ENCODE measurements at places on chromosomes 2 and 18.
A peak's percentile ranks its signal among the peaks of the same experiment; 100 is the strongest.

- DNase-seq, result no peak
Measured at GRCh38 chr2:190655113-190655512, 6.2 kb downstream of the NAB1 start.

DNA sequence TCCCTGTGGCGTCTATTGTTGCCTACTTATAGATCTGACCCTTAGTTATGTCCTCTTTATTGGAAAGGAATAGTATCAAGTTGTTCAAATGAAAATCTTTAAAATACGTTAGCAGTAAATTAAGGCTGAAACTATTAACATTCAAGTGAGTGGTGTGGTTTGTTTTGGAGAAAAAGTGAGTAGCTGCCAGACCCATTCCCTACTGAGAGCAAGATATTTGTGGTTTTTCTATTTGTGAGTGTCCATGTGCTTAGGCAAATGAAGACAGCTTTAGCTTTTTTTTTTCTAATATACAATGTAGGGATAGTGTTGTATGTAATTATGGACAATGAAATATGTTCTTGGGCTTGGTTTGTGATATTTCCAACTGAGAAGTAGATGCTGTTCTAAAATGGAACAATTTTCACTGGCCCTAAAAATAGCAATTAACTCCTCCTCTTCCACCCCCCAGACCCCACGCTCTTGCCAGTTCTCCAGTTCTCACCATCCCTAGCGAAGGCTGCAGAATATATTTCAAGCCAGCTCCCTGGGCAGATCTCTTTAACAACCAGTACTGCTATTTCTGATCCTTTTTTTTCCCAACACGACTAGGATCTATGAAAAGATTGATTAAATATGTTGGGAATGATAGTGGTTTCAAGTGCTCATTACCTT is 83.1 kb downstream of the CCDC85A start:
- DNase-seq, result no peak

DNA sequence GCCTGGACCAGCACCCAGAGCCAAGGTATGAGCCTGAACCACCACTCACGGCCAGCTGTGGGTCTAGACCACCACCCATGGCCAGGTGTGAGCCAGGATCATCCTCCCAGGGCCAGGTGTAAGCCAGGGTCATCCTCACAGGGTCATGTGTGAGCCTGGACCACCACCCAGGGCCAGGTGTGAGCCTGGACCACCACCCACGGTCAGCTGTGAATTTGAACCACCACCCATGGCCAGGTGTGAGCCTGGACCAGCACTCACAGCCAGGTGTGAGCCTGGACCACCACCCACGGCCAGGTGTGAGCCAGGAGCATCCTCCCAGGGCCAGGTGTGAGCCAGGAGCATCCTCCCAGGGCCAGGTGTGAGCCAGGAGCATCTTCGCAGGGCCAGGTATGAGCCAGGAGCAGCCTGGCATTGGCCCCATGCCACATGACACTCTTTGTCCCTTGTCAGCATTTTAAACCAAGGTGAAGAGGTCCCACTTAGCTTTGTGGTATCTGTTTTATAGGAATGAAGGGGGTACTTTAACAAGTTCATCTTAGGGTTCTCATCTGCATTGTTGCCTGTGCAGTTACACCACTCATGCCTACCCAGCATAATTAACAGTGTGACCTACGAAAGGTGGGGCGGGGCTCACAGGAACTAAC is 71.2 kb downstream of the AGAP1 start:
- no peak for DNase-seq

GRCh38 chr2:235606004-235606715 is 112.3 kb downstream of the AGAP1 start:
- no peak for DNase-seq

DNA sequence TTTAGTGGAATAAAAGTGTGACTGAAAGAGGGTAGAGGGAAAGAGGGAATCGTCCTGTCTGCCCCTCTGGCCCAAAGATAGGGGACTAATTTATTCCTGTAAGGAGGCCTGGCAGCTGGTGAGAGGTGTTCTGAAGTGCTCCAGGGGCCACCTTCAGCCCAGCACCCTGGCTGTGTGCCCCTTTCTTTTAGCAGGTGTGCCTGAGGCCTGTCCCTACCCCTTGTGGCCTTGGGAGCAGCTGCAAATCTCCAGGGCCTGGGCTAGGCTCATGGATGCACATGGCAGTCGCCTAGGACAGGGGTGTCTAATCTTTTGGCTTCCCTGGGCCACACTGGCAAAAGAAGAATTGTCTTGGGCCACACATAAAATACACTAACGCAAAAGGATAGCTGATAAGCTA is 37.3 kb downstream of the FHOD3 start:
- no peak for DNase-seq

- DNase-seq, result no peak
Measured at GRCh38 chr18:21053127-21053526, 58.5 kb downstream of the ROCK1 start.

- peak; percentile 53 for DNase-seq
Measured at GRCh38 chr2:168211664-168212163, 35.7 kb downstream of the STK39 start.

GRCh38 chr2:68689553-68690537 is 44.8 kb upstream of the ARHGAP25 start:
- no peak for DNase-seq

- DNase-seq, result no peak
Measured at GRCh38 chr18:31596081-31596872, 4.6 kb downstream of the TTR start.

DNA sequence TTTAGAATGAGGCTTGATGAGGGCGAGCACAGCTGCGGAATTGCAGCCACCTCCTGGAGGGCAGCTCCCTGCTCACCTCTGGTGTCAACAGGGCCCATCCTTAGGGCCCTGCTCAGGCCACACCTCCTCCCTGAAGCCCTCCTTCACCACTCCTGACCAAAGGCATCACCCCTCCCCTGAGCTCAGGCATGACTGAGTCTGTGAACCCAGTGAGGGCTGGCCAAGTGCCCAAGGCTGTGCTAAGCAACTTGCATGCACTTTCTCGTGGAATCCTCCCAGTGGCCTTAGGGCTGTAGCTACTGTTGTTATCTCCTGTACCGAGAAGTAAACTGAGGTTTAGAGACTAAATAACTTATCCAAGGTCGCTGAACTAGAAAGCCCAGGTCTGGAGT is 101.7 kb downstream of the KLHL29 start:
- DNase-seq, result no peak

All from stimulated activated CD4-positive, alpha-beta T cell treated with anti-CD3 and anti-CD28 coated beads, TNF-alpha, amount 100 ng/mL, for 24 hours (primary cell).